AG10803 (cell line): ENCODE measurements at places on chromosomes 3 and 15.
A peak's percentile ranks its signal among the peaks of the same experiment; 100 is the strongest.

DNA sequence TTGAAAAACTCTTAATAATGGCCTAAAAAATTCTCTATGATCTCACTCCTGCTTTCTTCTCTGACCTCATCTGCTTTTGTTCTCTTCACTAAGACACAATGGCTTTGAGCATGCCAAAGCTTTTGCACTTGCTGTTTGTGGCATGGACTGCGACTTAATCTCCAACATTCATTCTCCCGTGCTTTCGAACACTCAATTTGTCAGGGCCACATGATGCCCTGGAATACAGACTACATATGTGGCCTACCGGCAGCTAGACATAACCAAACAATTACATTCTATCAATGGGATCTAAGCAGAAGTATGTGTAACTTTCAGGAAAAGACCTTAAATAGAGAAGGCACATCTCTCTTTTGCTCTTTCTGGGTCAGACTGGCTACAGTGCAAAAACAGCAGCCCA is 506.5 kb downstream of the MAGI1 start:
- no peak for DNase-seq

GRCh38 chr15:58222679-58223078 is 84.5 kb downstream of the AQP9 start:
- DNase-seq = peak; percentile 43

- no peak for DNase-seq
Measured at GRCh38 chr15:78010067-78010466, 67.4 kb downstream of the TBC1D2B start.

- DNase-seq = peak; percentile 40
Measured at GRCh38 chr3:113018536-113019181, 27.9 kb downstream of the GTPBP8 start.

DNA sequence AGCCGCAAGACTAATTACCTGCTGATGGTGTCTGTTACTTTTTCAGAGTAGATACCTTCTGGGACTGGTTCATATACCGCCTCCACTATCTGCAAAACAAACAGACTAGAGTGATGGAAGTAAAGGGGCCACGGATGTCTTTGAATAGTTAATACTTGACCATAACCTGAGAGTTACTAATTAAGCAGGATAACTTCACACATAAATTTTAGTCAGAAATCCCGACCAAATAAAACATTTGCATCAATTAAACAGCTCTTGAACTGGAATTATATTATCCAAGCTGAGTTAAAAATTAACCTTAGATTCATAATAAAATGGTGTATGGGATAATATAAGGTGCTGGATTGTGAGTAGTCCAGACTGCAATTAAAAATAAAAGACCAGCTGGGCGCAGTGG is 167.7 kb downstream of the NEK10 start:
- DNase-seq = no peak

GRCh38 chr3:22691407-22691806 is 511.7 kb upstream of the UBE2E2 start:
- no peak for DNase-seq

- no peak for DNase-seq
Measured at GRCh38 chr3:98049271-98049670, 14.2 kb upstream of the GABRR3 start.

DNA sequence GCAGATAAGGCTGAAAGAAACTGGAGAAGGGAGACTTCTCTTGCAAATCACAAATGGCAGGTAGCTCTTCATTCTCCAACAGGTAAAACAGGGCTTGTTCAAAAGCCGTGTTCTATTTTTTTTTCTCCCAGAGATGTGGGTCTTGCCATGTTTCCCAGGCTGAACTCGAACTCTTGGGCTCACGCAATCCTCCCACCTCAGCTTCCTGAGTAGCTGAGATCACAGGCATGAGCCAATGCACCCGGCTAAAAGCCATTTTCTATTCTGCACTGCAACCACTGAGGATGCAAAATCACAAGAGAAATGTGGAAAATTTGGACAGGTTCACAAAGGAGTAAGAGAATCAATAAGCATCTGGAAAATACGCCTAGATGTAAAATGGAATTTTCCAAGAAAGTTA is 19.5 kb downstream of the EIF4E3 start:
- no peak for DNase-seq

GRCh38 chr3:187368251-187369088 is at the start of gene RTP4:
RTP4 (plus strand) TSS chr3:187368385; CDS start chr3:187368442, 57 bp downstream.
- peak; percentile 60 for DNase-seq

DNA sequence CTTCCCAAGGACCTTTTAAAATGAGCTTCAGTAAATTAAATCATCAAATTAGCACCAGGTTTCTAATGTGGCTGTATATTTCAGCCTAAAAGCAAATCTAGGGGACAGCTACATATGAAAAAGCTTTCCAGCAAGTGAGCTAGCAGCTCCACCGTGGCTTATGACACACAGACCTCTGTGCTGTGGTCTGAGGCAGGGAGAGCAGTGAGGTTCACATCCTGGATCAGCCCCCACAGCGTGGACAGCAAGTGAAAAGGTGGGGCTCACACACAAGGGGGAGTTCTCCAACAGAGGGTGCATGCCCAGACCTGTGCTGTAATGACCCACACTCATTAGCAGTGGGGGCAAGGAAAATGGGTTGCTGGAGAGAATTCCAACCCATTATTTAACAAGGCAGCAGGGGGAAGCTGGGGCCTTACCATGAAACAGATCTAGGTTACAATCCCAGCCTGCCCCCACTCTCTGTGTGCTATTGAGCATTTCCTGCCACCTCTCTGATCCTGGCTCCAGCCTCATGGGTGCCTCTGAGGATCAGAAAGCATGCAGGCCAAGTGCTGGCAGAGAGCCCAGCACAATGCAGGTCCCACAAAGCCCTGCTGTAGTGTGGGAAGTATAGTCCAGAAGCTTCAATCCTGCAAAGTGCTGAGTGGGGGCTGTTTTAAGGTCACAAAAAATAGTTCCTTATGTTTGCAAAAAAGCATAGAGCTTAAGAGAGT is 48.2 kb downstream of the RASGRF1 start:
- DNase-seq = no peak

DNA sequence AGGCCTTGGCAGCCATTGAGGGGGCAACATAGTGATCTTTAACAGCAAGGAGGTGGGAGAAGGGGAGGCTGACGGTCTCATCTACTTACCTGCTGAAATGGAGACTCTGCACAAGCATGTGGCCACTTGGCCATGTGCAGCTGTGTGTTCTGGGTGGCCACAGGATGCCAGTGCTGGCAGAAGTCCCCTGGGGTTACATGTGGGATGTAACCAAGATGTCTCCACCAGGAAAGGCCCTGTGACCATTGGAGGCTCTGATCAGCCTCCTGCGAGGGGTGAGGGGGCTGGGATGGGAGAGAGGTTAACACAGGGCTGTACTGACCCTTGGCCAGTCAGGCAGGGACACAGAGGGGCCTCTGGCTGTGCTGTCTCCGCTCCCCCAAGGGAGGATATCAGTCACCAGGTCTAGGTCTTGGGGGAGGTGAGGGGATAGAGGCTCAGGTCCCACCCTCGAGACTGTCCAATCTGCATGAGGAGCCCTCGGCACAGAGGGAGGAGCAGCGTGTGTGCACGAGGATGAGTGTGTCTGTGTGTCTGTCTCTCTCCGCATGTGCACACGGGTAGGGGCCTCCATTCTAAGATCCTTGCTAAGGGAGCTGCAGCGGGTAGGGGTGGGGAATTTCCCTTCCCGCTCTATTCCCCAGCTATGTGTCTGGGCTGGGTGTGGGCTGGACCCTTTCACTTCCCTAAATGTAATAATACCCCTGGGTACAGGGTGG is 19.5 kb downstream of the PRKCD start:
- no peak for DNase-seq

- DNase-seq = no peak
Measured at GRCh38 chr3:18888819-18889218, 259.5 kb upstream of the KCNH8 start.

DNA sequence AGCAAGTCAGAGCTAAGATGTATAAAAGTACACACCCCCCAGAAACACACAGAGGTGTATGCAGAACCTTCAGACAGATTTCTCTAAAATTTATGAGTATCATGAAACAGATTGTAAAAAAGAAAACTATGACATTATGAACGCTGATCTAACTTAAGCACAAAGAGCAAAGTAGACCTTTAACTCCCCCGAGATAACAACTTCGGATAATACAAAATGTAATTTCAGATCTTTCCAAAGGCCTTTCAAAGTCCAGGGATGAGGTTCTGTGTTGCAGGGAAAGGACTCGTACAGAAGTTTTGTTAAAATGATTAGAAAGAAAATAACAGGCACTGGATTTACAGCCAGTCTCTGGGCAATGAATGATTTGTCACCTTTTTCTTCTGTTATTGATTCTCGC is 92.8 kb upstream of the FGF12 start:
- no peak for DNase-seq

DNA sequence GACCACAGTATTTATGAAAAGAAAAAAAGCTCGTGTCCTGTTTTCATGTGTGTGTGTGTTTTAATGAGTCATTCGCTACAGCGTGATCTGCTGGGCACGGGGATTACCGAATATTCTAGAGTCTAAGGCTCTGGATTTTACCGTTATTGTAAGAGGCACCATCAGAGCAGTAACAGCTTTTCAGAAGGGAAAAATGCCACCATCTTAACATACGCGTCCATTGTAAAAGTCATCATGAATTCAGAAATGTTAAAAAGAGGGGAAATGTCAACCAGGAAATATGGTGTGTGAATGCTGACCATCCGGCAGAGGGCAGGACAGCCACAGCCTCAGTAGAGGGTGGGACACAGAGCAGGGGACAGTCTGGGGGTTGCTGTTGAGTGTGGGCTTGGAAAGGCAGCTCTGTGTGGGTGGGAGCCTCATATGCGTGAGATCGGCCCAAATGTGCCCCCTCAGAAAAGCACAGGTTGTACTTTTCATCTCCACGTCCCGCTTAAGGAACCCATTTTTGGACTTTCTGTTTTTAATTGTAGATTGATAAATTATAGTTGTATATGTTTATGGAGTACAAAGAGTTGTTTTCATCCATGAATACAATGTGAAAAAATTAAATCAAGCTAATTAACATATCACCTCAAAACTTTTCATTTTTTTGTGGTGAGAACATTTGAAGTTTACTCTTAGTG is 69.6 kb downstream of the ASB7 start:
- DNase-seq = no peak

DNA sequence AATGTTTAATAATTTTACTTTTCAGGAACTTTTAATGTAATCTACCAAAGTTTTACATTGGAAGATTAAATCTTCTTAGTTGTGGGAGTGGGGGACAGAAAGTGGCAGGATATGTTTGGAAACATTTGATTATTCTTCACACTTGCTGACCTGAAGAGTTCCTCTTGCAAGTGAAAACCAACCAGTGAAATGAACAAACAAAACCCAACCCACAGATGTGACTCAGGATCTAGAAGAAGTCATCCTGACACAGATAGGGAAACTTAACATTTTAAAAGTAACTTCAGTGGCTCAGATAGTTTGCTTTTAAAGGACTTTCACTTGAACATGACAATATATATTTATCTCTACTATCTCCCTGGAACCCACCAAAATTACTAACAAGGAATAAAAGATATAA is 55.4 kb downstream of the ASTE1 start:
- DNase-seq = no peak

DNA sequence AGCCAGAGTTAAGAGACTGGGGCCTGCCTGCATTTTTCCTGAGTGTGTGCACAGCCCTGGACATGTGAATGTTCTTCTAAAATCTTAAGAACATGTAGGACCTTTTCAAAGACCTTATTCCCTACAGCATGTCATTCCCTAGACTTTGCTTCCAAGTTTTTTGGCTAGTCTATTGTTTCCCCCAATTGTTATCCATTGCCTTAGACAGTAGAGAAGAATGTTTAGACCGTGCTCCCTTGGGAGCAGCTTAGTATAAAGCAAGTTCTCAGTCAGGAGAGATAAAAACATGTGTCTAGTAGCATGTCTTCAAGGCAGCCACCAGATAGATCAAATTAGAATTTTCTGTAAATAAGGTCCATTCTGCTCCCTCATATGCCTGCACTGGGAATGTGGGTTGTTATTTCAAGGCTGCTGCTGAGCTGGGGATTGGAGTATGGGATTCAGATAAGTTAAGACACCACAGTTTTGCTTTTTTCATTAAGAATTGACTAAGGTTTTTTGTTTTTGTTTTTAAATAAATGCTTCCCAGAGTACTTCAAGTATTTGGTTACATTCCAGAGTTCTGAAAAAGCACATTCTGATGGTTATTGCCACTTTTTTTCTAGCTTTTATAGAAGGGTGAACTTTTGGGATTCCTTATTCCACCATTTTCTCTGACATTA is 246.7 kb downstream of the RORA start:
- DNase-seq = peak; percentile 66

GRCh38 chr15:64013179-64014062 is 32.9 kb downstream of the DAPK2 start:
- peak; percentile 47 for DNase-seq

- no peak for DNase-seq
Measured at GRCh38 chr3:45701172-45701867, 12.1 kb downstream of the SACM1L start.

GRCh38 chr15:35062738-35063099 is 22.4 kb downstream of the NANOGP8 start:
- no peak for DNase-seq

DNA sequence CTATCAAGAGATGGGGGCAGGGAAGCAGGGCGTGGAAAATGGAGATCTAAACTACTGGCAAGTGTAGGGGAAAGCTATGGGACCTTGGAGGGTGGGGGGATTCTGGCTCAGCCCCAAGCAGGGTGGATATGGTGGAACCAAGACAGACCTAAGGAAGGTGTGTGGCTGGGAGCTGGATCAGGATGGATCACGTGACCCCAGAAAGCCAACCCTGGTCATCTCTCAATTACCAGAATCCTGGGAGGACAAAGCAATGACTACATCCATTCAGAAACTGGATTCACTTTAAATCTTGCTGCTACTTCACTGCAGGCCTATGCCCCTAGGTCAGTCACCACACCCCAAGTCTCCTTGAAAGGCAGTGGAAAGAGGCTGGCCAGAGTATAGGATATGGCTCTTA is 68.4 kb downstream of the WHAMM start:
- DNase-seq = no peak

DNA sequence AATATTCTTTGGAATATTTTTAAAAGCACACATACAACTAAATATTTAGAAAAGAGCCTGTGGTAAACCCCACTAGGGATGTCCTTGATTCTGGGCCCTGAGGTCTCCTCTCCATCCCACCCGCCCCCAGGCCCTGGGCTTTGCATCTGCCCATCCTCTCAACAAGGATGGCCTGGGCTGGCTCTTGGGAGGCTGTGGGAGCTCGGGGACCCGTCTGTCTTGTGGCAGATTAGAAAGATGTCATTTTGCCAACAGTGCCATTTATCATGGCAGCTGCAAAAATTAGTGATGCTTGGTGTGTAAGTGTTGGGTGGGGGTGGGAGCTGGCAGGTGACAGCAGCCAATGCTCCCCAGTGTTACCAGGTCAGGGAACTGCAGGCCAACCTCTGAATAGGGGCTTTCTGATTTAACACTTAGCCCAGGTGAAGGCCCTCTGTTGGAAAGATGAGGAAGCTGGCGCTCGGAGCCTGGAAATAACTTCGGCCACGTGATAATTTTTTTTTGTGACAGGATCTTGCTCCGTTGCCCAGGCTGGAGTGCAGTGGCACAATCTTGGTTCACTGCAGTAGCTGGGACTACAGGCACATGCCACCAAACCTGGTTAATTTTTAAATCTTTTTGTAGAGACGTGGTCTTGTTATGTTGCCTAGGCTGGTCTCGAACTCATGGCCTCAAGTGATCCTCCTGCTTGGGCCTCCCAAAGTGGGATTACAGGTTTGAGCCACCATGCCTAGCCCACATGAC is 16.9 kb upstream of the CSPG4 start:
- no peak for DNase-seq
